ENCODE measurements at places on chromosomes 2 and 18.

GRCh38 chr18:75291460-75291859, 80.9 kb downstream of the TSHZ1 start:
- DNase-seq = no peak

- DNase-seq = no peak
These were observed 283.2 kb upstream of the MEX3C start for GRCh38 chr18:51480407-51481261.

- DNase-seq = no peak
These were observed 72.7 kb upstream of the FAM136A start for GRCh38 chr2:70374616-70375015.

GRCh38 chr2:36717603-36718266, 21.2 kb downstream of the VIT start:
- no peak for DNase-seq

DNA sequence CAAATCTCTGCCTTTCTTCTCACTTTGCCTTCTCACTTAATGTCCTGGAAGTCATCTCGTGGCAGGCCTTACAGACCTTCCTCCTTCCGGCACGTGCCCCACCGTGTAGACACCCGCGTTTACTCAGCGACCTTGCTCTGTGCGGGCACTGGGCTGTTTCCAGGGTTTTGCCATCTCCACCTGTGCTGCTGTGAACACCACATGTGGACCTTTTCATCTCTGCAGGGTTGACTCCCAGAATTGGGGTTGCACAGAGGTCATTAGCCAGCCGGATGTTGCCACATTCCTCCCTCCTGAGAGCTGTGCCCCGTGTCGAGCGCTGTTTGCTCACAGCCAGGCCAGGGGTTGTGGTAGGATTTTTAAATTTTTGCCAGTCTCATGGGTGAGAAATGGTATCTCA, 25.4 kb downstream of the KCNG2 start:
- no peak for DNase-seq

- DNase-seq = no peak
These were observed 100.9 kb upstream of the NEUROD1 start for GRCh38 chr2:181781078-181781786.

DNA sequence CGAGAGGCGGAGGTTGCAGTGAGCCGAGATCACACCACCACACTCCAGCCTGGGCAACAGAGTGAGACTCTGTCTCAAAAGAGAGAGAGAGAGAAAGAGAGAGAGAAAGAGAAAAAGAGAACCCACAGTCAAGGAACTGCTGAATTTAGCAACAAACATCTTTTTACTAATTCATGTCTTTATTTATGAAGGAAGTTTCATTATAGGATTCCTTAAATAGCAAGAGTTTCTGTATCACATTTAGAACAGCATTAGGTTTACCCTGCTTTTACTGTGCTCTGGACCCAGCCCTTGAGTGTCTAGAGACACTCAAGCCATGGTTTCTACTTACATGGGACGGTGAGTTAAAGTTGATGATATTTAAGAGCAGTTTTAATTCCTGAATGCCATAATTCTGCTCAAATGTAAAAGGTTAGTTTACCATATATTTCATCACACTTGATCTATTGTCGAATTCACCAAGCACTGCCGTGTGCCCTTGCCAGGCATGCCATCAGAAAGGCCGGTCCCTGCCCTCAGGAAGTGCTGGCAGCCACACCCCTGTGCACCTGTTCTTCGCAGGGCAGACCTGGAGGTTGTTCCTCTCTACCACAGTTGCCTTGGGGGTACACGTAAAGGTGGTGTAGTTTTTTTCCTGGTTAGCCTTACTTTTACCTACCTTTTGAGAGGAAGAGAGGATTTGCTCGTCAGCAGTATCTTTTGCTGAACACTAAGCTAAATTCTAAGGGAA, 153.3 kb downstream of the LDLRAD4 start:
- no peak for DNase-seq

- DNase-seq = peak; percentile 36
These were observed 39.5 kb downstream of the CYTIP start for GRCh38 chr2:157404363-157404762.

- no peak for DNase-seq
These were observed 11.6 kb upstream of the RBFA start for GRCh38 chr18:80022613-80023012.

- DNase-seq = no peak
These were observed 115.7 kb upstream of the FHL2 start for GRCh38 chr2:105514576-105514975.

DNA sequence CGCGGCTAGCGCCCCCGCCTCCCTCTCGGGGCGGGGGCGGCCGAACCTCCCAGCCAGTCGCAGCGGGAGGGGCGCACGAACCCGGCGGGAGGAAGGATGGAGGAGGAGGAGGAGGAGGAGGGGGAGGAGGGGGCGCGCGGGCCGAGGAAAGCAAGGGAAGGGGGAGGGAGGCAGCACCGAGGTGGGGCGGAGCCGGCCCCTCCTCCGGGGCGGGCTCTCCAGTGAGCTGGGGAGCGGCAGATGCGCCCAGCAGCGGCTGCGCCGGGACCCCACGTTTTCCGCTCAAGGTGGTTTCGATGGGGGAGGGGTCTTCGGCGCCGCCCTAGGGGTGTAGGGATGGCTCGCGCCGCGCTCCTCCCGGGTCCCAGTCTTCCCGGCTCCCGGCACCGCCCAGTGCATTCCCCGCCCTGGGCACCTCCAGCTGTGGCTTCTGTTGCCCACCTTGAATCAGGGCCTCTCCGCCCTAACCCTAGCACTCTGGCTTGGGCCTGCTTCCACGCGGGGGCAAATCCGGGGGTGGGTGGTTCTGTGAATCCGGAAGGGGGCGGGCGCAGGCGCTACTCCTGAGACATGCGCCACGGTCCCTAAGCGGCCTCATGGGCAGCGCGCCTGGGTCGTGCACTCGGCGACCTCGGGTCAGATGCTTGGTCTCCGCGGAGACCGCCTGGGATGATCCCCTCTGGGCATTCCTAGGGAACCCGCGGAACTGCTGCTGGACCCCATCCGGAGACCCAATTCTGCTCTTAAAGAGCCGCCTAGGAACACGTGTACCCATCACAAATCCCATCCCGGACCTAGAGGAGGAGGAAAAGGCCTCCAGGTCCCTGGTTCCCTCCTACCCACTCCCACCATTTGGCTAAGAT, at the start of gene FBXO41:
Gene FBXO41 (minus strand): TSS at position 183 of the 863 bp plus-strand sequence. CDS start 14,848 bp downstream, outside the sequence.
- DNase-seq = peak; percentile 88

GRCh38 chr2:233451950-233452349, 97.7 kb downstream of the DGKD start:
- DNase-seq = no peak

- DNase-seq = no peak
These were observed 40.0 kb downstream of the TXNL1 start for GRCh38 chr18:56598422-56598821.

- DNase-seq = no peak
These were observed 759.1 kb downstream of the TSN start for GRCh38 chr2:122514451-122514996.

DNA sequence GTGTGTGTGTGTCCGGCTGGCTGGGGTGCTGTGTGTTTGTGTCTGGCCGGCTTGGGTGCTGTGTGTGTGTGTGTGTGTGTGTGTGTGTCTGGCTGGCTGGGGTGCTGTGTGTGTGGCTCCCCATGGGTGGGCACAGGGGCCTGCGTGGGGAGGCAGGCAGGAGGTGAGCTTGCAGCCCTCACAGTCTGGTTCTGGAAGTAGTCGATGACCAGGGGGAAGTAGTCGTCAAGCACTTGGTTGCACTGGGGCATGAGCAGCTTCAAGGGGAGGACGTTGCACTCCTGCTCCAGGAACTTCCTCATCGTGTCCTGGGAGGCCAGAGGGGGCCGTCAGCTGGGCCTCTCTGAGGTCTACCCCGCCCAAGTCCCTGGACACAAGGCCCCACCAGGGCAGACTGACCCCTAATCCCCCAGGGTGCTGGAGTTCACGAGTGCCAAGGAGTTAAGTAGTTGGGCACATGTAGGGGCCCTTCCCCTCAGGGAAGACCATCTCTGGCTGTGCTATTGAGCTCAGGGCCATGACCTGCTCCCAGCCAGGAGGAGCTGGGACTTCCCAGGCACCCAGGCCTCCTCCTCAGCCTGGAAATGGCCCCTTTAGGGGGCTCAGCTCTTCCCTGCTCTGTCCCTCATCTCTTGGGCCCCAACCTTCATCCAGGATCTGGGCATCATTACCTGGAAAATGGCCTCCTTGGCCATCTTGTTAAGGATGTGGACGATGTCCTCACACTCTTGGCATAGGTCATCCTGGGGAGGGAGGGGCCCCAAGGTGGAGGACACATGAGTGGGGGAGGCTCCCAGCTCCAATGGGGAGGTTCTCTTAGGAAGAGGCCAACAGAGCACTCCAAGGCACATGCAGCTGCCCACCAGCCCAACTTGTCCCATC, 1.3 kb downstream of the SFTPB start:
- DNase-seq = no peak

GRCh38 chr2:138029276-138029675, 65.0 kb downstream of the HNMT start:
- no peak for DNase-seq

DNA sequence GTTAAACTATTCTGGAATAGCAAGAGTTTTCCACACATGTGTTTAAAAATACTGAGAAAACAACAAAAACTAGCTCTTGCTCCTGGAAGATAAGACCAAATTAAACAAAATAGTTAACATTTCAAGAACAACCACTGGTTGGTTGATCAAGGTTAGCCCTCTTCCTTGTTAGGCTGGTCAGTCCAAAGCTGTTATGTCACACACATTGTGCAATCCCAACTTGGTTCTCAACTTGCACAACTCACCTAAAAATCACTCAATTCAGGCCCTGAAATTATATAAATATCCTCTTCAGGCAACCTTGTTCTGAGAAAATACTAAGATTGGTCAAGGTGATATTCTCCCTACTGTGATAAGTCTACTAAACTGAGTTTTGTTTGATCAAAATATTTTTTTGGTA, 169.7 kb upstream of the LRP1B start:
- no peak for DNase-seq

DNA sequence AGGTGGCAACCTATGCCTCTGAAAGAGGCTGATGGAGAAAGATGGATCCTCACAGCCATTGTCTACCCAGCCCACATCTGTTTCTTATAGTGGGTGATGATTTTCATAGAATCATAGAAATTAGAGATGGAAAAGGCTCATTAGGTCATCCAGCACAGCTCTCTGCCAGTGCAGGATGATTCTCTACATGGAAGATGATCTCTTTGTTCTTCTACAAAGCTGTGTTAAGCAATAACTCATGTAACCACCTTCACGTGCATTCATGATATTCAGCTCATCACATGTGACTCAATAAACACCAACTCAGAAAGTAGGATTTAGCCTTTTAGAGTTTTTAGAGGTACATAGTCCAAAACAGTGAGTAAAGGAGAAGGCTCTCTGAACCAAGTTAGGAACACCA, 539.4 kb upstream of the ID2 start:
- DNase-seq = no peak
